Activated naive CD4-positive, alpha-beta T cell treated with anti-CD3 and anti-CD28 coated beads, Interleukin-2, amount 10 ng/mL, durations not matched to agents 7 days and 5 days (primary cell): ENCODE measurements at places on chromosomes 16 and 17.
A peak's percentile ranks its signal among the peaks of the same experiment; 100 is the strongest.

DNA sequence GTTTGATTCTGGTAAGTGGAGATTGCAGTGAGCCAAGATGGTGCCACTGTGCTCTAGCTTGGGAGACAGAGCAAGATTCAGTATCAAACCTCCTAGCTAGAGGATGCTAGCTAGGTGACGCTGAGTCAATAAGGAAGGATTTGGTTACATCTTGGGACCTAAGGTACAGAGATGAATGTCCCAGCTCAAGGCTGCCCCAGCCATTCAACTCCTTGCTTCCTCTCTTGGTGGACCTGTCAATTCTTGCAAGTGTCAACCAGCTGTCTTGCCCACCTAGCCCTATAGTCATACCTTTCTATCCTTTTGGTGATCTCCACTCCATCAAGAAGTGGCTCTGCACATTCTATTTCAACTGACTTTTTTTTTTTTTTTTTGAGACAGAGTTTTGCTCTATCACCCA is 1.4 kb upstream of the MILR1 start:
- DNase-seq: no peak

DNA sequence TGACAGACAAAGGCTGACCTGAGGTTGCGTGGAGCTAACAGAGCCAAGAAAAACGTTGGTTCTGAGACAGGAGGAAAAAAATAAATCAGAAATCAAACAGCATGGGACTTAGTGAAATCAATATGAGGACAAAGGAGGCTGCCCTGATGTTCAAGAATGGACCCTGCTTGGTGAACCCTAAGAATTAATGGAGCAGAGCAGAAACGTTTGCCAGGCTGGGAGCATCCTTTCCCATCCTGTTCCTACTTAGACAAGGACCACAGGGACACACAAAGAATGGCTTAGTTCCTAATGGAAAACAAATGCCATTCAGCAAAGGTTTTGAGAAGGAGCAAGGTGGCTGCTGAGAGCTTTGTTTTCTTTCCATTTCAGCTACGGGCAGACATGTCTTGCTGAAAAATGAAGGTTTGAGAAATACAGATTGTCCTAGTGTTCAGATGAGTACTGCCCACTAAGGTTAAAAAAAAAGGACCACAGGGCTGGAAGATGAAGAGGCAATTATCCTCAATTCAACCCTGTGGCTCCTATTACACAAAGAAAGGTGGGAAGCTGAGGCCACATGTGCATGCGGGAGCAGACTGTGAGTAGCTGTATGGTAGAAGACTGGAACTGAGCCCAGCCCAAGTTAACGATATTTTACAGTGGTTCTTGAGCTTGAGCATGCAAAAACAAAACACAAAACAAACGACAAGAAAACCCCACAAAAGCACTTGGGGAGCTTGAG is 230.1 kb downstream of the SLC39A11 start:
- DNase-seq: no peak

DNA sequence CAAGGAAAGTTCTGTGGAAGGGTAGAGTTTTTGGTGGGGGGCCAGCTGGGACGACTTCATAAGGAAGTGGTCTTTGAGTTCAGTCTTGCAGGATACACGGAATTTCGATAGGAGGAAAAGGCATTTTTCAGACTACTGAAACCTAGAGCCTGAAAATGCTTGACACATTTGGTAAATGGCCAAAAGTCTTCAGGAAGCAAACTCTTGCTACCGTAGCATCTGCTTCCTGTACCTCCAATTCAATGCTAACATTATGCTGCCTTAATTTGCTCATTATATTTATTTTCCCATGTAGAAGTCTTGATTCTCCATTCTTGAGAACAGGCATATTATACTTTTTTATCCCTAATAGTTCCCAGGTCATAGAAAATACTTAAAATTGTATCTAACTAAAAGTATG is 129.3 kb upstream of the MED13 start:
- no peak for DNase-seq

DNA sequence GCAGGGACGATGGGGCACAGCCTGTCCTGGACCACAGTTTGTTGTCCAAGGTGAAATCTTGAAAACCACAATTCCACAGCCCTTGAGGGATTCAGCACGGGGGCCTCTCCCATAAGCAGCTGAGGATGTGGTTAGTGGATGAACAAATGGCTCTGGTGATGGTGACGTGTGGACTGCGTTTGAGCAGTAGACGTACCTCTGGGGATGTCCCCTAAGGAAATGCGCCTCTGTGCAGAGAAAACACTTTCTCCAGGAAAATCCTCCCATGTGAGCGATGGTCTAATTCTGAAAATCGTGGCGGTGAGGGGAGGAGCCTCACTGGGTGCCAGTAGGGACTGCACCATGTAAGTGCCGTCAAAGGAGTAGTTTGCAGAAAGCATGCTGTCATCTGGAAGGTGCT is 2.7 kb upstream of the SEPTIN12 start:
- no peak for DNase-seq

- DNase-seq: no peak
Measured at GRCh38 chr17:4307179-4307930, 43.6 kb upstream of the ANKFY1 start.

DNA sequence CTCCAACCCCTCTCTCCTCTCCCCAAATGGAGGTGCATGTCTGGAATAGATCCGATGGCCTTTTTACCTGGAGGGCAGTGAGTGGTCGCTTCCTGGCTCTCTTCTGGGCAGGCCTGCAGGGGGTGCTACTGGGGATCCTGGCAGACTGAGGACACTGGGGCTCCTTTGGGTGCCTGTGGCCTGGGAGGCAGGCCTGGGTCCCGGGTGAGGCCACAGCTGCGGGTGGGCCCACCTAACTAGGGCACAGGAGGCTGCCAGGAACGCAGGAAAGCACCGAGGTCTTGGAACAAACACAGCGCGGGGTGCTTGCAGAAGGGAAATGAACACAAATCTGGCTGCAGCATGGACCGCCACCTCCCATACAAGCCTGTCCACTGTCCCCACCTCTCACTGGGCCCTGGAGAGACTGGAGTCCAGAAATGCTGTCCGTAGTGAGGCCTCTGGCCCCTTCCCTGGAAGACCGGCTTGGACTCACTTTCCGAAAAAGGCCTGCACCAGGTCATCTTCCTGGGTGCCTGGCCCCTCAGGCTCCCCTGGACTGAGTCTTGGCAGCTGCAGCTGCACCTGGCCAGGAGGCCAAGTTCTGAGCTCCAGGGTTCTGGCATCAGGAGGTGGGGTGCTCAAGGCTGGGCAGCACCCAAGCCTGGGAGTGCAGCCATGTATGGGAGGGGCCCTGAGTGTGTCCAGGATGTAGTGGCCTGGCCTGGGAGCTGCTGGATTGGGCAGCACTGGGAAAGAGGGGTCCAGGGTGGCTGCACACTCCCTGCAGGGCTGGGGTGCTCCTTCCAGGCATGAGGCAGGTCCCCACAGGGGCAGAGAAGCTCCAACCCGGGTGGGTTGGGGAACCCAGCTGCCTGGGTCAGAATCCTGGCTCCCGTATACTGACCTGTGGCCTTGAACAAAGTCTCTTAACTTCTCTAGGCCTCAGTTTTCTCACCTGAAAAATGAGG is 195.1 kb downstream of the IRF8 start:
- DNase-seq: no peak

DNA sequence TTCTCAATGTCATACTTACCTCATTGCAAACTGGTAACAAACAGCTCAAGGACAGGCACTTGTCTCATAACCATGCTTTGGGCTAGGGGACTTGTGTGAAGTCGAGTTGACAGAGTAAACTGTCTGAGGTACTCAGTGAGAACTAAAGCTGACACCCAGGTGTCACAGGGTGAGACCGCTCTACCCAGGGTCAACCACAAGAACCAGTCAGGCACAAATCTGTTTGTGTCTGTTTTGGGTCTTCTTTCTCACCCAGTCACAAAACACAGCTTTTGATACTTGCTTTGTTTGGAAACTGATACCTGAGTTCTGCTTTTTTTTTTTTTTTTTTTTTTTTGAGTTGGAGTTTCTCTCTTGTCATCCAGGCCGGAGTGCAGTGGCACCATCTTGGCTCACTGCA is 161.1 kb downstream of the STX8 start:
- no peak for DNase-seq

- peak; percentile 76 for DNase-seq
Measured at GRCh38 chr17:47253541-47254402, at the start of gene ITGB3. ITGB3 (plus strand) TSS chr17:47253827; CDS start chr17:47253862, 35 bp downstream.

GRCh38 chr16:89216315-89217137 is 977 bp upstream of the ZNF778 start:
- DNase-seq: peak; percentile 91

GRCh38 chr17:79365836-79366770 is 244.7 kb downstream of the RBFOX3 start:
- no peak for DNase-seq

DNA sequence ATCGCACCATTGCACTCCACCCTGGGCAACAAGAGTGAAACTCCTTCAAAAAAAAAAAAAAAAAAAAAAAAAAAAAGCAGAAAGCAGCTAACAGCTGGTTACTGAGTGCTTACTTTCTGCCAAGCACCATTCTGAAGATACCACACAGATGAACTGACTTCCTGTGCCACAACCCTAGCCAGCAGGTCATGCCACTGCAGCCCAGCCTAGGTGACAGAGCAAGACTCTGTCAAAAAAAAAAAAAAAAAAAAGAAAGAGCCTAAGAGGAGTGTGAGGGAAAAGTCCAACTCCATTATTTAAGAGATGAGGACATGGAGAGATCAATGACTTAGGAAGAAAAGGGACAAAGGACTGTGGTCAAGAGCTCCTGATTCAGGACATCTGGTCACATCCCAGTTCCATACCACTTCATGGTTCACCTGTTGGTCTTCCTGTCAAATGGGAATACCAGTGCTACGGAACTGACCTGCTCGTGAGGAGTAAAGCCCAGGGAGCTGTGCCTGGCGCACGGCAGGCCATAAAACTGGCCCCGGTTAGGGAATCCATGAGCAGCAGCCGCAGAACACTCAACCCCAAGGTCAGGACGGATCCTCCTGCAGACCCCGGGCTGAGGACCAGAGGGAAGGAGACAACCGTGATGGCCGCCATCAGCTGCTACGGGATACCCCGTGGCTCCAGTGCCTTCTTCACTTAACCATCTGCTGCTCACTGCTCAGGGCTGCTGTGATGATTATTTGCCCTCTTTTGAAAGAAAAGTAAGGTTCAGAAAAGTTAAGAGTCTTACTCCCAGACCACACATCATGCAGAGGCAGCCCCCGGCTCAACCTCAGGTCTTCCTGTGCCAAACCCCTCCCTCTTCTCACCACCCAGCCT is 950 bp downstream of the KLHDC4 start:
- peak; percentile 63 for DNase-seq

DNA sequence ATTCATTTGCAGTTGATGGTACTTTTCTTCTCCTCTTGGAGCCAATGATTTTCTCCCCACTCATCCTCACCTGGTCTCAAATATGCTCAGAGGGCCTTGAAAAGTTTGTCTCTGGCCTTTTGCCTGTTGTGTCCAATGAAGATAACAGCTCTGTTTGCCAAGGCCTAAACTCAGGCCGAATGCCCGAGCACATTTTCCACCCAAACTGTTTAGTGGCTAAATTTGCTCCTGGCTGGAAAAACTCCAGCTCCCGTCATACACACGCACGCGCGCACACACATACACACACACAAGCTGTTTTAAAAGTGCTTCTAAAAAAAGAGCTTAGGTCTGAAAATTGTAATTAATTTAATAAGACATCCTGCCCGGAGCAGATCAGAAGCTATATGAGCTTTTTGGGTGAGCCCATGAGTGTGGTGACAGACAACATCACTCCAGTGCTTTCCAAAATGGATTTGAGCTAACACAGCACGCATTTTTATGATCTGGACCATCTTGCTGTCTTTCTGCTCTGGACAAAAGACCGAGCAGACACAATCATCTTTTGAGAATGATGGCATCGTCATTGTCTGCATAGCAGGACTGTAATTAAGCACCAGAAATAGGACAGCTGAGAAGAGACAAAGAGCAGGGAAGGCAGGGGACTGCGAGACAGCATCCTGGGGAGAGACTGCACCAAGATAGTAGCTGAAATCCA is 48.9 kb downstream of the IRX6 start:
- no peak for DNase-seq

- no peak for DNase-seq
Measured at GRCh38 chr17:19873346-19873745, 5.6 kb upstream of the ULK2 start.

DNA sequence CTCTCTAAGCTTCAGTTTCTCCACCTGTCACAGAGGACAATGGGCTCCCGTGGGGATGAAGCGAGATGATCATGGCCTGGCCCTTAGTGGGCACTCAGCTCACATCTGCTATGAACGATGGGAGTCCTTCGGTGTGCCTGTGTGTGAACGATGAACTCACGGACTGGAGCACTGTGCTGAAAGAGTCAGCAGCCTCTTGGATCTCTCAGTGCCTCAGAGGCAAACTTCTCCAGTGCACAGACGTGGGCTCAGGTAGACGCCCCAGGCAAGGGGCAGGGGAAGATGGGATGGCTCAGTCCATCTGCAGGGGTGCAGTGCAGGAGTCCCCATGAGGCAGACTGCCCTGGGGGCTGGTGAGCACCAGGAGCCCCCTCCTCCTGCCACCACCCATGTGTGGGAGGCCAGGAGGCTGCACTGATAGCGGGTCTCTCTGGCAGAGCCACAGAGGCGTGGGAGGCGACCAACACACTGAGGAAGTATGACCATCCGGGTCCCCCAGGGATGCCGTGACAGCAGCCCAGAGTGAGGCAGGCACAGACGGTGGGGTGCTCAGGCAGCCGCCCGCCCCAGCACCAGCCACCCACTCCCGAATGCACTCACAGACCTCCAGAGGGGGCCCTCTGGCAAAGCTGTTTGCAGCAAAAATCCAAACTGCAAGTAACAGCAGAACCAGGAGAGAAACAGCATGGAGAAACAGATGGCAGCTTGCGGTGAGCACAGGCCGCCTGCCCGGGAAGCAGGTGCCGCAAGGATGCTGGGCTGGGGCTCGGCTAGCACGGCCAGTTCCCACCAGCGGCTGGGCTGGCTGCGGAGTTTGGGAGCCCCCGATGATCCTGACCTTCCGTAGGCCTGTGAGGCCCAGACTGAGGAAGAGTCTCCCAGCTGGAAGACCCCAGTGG is 82.7 kb downstream of the RPH3AL start:
- peak; percentile 8 for DNase-seq

GRCh38 chr17:12365805-12366204 is 299.9 kb upstream of the MYOCD start:
- DNase-seq: no peak

- DNase-seq: no peak
Measured at GRCh38 chr17:8830141-8830540, 31.0 kb upstream of the MFSD6L start.

DNA sequence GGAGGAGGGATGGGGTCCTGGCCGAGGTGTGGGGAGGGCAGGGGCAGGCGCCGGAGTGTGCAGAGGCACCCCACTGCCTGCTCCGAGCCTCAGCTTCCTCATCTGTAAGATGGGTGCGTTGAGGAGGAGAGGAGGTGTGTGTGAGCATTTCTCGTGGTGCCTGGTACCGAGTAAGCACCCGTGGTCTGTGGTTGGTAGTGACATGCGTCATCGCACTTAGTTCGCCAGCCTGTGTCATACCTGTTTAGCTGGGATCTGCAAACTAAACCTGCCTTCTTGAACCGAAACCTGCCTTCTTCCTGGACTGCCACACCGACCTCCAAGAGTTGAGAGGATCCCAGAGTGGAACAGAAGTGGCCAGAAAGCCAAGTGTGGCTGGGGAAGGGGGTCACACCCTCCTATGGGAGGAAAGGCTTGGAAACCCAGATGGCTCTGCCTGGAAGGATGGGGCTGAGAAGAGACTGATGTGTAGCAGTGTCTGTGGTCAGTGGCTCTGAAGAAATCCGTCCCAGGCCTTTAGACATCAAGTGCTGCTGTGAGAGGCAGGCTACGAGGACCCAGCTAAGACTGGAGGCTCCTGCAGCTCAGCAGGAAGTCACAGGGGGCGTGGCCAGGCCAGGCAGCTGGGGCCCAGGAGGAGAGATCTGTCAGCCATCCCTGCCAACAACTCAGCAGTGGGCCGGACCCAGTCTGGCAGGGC is 162.6 kb upstream of the PLCG2 start:
- DNase-seq: peak; percentile 83

- DNase-seq: no peak
Measured at GRCh38 chr16:2711370-2712062, 8.5 kb downstream of the PRSS27 start.
